Gastrocnemius medialis (tissue), 4 donors: ENCODE measurements at places on chromosomes 7 and 10. TPM values are rescaled to one million over a fixed set of nuclear protein-coding genes. Genes with fewer than 3 reads are reported as not detected.
A peak's percentile ranks its signal among the peaks of the same experiment; 100 is the strongest.

DNA sequence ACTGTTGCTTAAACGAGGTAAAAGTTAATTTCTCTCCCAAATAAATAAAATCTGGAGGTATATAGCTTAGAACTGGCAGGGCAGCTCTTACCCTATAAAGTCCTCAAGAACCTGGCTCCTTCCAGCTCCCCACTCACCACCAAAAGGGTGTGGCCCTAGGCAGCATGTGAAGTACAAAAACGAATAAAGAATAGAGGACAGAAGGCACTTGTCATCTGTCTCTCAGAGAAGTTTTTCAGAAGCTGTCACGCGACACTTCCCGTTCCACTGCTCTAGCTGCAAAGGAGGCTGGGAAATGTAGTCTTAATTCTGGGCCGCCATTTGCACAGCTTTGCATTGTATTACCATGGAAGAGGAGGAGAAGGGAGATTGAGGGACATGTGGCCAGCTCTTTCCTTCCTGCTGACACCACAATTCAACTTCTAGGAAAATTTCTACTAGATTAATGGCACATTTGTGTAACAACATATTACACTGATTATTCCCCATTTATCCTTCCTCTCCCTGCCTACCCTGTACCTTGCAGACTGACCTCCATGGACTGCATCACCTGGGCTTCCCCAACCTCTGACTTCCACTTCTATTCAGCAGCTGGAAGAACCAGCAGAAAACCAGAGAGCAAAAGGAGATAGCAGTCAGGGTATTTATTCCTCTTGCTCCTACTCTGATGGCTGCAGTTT, 62.2 kb downstream of the CCDC71L start:
- DNase-seq, result peak; percentile 73

The OR2A1 gene
- not detected for total RNA-seq

The GPR26 gene
- total RNA-seq, result not detected

The HOXA5 gene
- 2.7 TPM for total RNA-seq

The FAM25C gene
- not detected for total RNA-seq

The OR6B1 gene
- total RNA-seq, result not detected
